ENCODE measurements at places on chromosomes 5 and 9.

- peak; percentile 77 for DNase-seq
These were observed at the start of gene ADRA1B for GRCh38 chr5:159915904-159916840. Gene ADRA1B, plus strand, starts transcription at chr5:159916482. Its CDS starts 424 bp downstream, at chr5:159916906.

- DNase-seq: no peak
These were observed 2.4 kb downstream of the WNK2 start for GRCh38 chr9:93186215-93186945.

DNA sequence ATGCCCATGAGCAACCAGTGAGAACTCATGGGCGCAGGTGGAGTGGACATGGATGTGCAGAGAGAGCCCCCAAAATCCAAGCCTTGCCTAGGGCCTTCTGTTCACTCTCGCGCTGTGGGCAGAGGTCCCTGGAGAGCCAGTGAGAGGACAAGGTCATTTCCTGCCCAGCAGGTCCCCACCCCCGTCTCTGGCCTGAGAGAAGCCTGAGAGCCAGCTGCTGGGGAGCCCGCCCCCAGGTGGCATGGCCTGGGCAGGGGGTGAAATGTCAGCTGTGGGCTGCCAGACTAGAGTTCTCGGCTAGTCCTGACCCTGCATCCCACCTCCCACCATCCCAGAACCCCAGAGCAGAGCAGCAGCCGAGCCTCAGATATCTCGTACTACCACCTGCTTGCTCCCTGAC, 85.3 kb downstream of the BARX1 start:
- DNase-seq: no peak

DNA sequence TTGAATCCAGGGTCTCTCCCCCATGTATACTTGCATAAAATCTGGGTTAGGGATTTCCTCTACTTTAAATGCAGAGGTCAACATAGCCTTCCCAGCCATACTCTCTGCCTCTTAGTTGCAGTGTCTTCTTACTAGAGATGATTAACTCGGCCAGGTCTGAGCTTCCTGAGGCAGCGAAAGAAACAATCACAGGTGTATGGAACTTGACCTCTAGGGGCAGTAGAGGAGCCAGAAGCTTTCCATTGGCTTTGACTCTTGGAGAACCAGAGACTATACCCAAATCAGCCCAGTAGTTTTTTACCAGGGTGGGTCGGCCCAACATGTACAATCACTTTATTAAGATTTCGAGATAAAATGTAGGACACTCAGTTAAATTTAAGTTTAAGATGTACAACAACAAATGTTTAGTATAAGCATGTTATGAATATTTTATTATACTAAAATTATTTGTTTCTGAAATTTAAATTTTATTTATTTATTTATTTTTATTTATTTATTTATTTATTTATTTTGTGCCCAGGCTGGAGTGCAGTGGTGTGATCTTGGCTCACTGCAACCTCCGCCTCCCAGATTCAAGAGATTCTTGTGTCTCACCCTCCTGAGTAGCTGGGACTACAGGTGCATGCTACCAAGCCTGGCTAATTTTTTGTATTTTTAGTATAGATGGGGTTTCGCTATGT, 48.0 kb upstream of the DMRT3 start:
- peak; percentile 22 for DNase-seq

DNA sequence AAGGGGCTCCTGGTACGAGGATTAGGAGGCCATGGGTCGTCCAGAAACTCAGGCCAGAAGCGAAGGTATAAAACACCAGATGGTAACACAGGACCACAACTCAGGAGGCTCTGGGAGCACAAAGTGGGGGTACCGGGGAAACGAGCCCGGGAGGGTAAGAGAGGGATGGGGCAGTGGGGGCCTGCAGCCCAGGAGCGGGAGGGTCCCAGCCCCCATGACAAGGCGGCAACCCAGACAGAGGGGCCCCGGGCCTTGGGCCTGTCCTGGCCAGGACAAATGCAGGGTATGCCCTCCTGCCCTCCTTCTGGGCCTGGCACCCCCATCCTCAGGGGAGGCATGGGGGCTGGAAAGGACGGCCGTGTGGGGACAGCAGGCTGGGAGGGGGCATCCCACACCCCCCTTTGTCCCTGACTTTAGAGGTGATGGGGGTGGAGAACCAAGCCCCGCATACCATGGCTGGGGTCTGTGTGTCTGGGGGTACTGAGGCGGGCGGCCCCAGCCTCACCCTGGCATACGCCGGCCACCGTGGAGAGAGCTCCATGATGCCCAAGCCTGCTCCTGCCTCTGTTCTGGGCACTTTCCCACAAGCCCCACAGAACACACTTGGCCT, 47.0 kb upstream of the EXOC3 start:
- no peak for DNase-seq

- no peak for DNase-seq
These were observed 1378.7 kb upstream of the C9orf72 start for GRCh38 chr9:28951945-28952344.

DNA sequence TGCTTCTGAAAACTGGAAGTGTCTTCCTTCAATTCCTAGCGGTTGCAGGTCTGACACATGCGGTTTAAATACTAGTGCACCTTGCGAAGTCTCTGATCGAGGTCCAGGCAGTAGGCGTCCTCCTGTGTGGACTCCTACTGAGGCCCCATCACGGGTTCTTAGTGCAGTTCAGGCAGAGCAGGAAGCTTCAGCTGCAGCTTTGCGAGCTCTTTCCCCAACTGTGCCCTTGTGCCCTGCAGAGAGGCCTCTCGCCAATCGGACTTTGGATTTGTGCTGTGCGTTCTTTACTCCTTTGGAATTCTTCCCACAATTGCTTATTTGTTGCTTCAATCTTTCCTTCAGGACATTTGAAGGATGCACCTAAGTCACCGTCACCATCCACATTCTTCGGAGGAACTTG, 40.6 kb upstream of the FAM120AOS start:
- no peak for DNase-seq

DNA sequence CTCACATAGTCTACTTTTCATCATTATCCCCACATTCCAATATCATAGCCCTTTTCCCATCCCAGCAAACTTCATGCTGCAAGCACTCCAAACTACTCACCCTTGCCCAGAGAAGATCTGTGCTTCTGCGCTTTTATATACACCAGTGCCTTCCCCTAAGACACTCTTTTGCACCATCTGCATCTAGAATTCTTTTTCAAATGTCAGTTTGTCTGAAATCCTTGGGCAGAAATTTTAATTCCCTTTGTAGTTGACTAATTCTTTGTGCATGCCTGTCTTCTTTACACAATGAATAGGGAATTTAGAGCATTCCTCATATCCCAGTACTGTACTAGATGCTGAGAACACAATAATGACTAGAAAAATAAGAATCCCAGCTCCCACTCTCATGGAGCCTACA, 298.9 kb downstream of the KCNN2 start:
- no peak for DNase-seq

GRCh38 chr5:7867260-7867659, 1.6 kb downstream of the FASTKD3 start:
- DNase-seq: no peak

All from GM10248 (cell line).